Right lung (tissue), 10 donors: ENCODE measurements at places on chromosomes 2 and 18. TPM values are rescaled to one million over a fixed set of nuclear protein-coding genes. Genes with fewer than 3 reads are reported as not detected.

Gene TOGARAM2
- 4.1 TPM for polyA plus RNA-seq

Gene VWC2L
- polyA plus RNA-seq = 0.06 TPM

Gene RNF25
- 43.4 TPM for polyA plus RNA-seq

Gene KIAA2012
- 1.5 TPM for polyA plus RNA-seq

Gene EMILIN1
- polyA plus RNA-seq = 120 TPM

Gene SPHKAP
- polyA plus RNA-seq = 1.1 TPM

Gene EVX2
- polyA plus RNA-seq = not detected
